Fibroblast of lung (primary cell): ENCODE measurements at places on chromosomes 6 and 20. TPM values are rescaled to one million over a fixed set of nuclear protein-coding genes. Genes with fewer than 3 reads are reported as not detected.
A peak's percentile ranks its signal among the peaks of the same experiment; 100 is the strongest.

The TCF15 gene
- total RNA-seq, result not detected in 2 replicates

- no peak for DNase-seq
- H3K27me3 ChIP-seq, result no peaks in the 10 kb centered on the region
- H3K4me3 ChIP-seq, result peak overlapping the region; percentile 48
- no peaks in the 10 kb centered on the region for H3K4me1 ChIP-seq
Observed at GRCh38 chr6:7087491-7087979, 20.2 kb upstream of the RREB1 start.

DNA sequence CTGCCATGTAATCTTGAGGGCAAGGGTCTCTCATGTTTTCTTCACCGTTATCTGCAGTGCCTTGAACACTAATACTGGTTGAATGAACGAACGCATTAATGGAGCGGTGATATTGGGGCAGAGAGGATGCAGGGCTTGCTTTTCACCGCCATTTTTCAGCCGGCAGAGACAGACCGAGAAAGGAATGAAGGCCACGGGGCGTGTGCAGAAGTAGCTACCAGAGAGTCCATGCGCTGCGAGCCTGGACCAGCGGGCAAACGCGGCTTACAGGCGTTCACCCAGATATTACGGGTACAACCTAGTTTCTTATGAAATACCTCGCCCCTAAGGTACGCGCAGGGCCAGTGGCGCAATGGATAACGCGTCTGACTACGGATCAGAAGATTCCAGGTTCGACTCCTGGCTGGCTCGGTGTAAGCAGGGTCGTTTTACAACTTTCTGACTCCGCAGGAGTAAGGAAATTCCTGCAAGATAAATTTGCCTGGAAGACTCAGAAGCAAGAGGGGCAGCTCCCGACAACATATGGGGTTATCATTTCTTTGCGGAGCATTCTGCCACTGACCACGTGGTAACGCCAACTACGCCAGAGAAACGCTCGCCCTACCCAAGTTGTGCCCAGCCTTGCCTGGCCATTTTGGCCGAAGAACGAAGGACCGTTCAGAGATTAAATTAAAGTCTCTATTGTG, 863 bp upstream of the HMGN4 start:
- H3K27me3 ChIP-seq, result no peaks in the 10 kb centered on the region
- DNase-seq, result peak; percentile 93
- peak overlapping the region; percentile 78 for H3K4me3 ChIP-seq
- H3K27ac ChIP-seq, result peak overlapping the region; percentile 77
- peaks cover 7% of the 10 kb centered on the region for H3K4me1 ChIP-seq

DNA sequence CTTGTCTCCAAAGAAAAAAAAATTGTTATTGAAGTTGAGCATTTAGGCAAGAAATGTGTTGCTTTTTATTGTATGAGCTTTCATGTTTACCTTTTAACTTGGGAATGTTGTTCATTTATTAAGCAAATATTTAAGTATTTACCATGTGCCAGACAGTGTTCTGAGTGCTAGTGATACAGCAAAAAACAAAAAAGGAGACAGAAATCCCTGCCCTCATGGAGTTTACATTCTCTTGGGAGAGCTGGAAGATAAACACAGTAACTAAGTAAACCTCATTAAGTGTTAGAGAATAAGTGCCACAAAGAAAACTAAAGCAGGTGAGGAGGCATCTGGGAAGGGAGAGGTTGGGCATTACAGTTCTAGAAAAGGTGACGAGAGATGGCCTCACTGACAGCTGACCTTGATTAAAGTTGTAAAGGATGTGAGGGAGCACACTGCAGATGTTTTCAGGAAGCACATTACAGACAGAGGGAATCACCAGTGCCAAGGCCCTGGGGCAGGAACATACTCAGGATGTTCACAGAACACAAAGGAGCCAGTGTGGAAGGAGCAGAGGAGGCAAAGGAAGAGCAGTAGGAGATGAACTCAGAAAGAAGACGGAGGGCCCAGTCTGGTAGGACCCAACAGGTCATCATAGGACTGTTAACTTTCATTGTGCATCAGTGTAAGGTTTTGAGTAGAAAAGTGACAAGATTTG, 33.5 kb downstream of the XRN2 start:
- H3K4me1 ChIP-seq, result no peaks in the 10 kb centered on the region
- no peak overlapping the region for H3K27ac ChIP-seq
- H3K36me3 ChIP-seq, result peaks cover 10% of the 10 kb centered on the region
- no peak for DNase-seq
- H3K27me3 ChIP-seq, result no peaks in the 10 kb centered on the region

- no peaks in the 10 kb centered on the region for H3K4me1 ChIP-seq
- H3K27me3 ChIP-seq, result peaks cover 80% of the 10 kb centered on the region
- H3K27ac ChIP-seq, result no peak overlapping the region
- no peak for DNase-seq
Observed at GRCh38 chr20:20366551-20366875, 1.4 kb upstream of the INSM1 start.

The CYP39A1 gene
- 3.6 and 3.8 TPM in 2 replicates for total RNA-seq

GRCh38 chr6:12861603-12862002, 145.0 kb downstream of the PHACTR1 start:
- no peak for DNase-seq
- no peaks in the 10 kb centered on the region for H3K36me3 ChIP-seq

GRCh38 chr6:106142876-106143431, 56.8 kb downstream of the PRDM1 start:
- H3K27ac ChIP-seq, result no peak overlapping the region
- H3K27me3 ChIP-seq, result no peaks in the 10 kb centered on the region
- DNase-seq, result no peak
- H3K36me3 ChIP-seq, result no peaks in the 10 kb centered on the region
- H3K4me3 ChIP-seq, result no peak overlapping the region

GRCh38 chr20:3084986-3085360, 449 bp upstream of the AVP start:
- H3K27ac ChIP-seq, result no peak overlapping the region
- H3K27me3 ChIP-seq, result peaks cover 43% of the 10 kb centered on the region
- no peak for DNase-seq
- H3K36me3 ChIP-seq, result no peaks in the 10 kb centered on the region
- H3K4me1 ChIP-seq, result peaks cover 7% of the 10 kb centered on the region
- H3K4me3 ChIP-seq, result no peak overlapping the region

The KIF13A gene
- total RNA-seq, result 65.0 and 114 TPM in 2 replicates

- DNase-seq, result no peak
- H3K36me3 ChIP-seq, result no peaks in the 10 kb centered on the region
- H3K4me3 ChIP-seq, result no peak overlapping the region
- no peak overlapping the region for H3K27ac ChIP-seq
Observed at GRCh38 chr6:50362706-50363105, 313.0 kb upstream of the DEFB112 start.

DNA sequence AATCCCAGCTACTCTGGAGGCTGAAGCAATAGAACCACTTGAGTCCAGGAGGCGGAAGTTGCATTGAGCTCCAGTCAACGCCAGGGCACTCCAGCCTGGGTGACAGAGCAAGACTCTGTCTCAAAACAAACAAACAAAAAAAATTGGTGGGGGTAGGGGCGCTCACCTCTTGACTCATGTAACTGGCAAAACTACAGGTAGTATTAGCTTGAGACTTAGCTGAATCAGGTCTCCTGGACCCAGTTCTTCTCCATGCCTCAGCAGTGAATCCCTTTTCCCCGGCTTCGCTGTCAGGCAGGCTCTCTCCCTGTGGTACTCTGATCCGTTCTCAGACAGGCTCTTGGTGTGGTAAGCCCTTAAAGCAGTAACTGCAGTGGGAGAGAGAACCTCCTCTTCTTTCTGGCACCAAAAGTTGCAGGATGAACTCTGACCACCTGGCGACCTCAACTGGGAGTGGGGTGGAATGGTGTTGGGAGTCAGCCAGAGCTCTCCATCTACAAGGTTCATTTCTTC, 12.9 kb downstream of the SLC9A8 start:
- DNase-seq, result no peak
- no peak overlapping the region for H3K4me3 ChIP-seq
- H3K27ac ChIP-seq, result no peak overlapping the region
- H3K36me3 ChIP-seq, result peaks cover 10% of the 10 kb centered on the region

DNA sequence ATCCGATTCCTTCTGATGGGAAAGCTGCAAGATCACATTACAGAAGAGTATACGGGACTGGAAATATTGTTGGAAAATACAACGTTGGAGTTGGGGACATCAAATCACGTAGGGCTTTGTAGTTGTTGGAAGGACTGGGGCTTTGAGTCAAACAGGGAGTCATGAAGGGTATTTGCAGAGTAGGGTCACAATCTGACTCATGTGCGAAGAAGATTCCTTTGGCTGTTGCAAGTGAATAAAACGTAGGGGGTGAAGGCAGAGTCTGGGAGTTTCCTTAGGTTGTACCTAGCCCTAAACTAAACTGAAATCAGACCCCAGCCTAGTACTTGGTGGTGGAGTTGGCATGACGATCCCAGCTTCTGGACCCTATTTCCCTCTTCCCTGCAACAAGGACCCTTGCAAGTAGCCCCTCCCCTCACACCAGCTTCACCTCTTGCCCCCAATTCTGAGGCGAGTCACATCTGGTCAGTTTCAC, 32.3 kb downstream of the SNX5 start:
- peak overlapping the region; percentile 9 for H3K4me3 ChIP-seq
- H3K4me1 ChIP-seq, result peaks cover 19% of the 10 kb centered on the region
- DNase-seq, result peak; percentile 32
- peaks cover 3% of the 10 kb centered on the region for H3K36me3 ChIP-seq
- peak overlapping the region; percentile 74 for H3K27ac ChIP-seq
- H3K27me3 ChIP-seq, result no peaks in the 10 kb centered on the region

- H3K4me3 ChIP-seq, result no peak overlapping the region
- H3K27ac ChIP-seq, result no peak overlapping the region
- no peak for DNase-seq
- H3K4me1 ChIP-seq, result no peaks in the 10 kb centered on the region
- no peaks in the 10 kb centered on the region for H3K27me3 ChIP-seq
Observed at GRCh38 chr6:14974792-14975470, 270.9 kb upstream of the JARID2 start.

GRCh38 chr6:10395704-10396546, 18.9 kb downstream of the TFAP2A start:
- H3K4me1 ChIP-seq, result no peaks in the 10 kb centered on the region
- H3K4me3 ChIP-seq, result no peak overlapping the region
- H3K27ac ChIP-seq, result no peak overlapping the region

The GPR6 gene
- total RNA-seq, result not detected in 2 replicates

GRCh38 chr20:20210327-20210726, 157.6 kb upstream of the INSM1 start:
- H3K4me3 ChIP-seq, result no peak overlapping the region
- no peak for DNase-seq
- no peaks in the 10 kb centered on the region for H3K4me1 ChIP-seq
- H3K27me3 ChIP-seq, result peaks cover 2% of the 10 kb centered on the region
- no peaks in the 10 kb centered on the region for H3K36me3 ChIP-seq

DNA sequence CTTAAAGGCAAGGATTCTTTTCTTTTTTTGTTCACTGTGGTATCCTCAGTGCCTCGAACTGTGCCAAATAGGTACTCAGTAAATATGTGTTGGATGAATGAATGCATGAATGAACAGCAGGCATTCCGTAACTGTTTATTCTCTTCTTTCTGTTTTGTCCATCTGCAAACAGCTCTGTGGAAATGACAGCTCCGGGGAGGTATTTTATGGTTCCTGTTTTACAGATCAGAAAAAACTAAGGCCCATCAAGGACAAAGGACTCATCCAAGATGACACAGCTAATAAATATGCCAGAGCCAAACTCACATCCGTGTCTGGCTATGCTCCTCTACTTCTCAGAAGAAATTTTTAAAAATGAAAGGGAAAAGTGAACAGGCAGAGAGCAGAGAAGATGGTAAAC, 21.0 kb downstream of the JPH2 start:
- no peak overlapping the region for H3K4me3 ChIP-seq
- H3K4me1 ChIP-seq, result peaks cover 2% of the 10 kb centered on the region
- no peaks in the 10 kb centered on the region for H3K27me3 ChIP-seq
- H3K36me3 ChIP-seq, result no peaks in the 10 kb centered on the region

- H3K4me3 ChIP-seq, result no peak overlapping the region
- no peak for DNase-seq
- H3K36me3 ChIP-seq, result no peaks in the 10 kb centered on the region
- no peaks in the 10 kb centered on the region for H3K27me3 ChIP-seq
- no peaks in the 10 kb centered on the region for H3K4me1 ChIP-seq
- H3K27ac ChIP-seq, result no peak overlapping the region
Observed at GRCh38 chr20:18662279-18663040, 74.6 kb downstream of the DTD1 start.

The ETV7 gene
- total RNA-seq, result 1.0 and 1.5 TPM in 2 replicates
